NCI-H524 (cell line): ENCODE measurements at places on chromosomes 3 and 15.

GRCh38 chr3:12439161-12439940 lies 44.9 kb upstream of the TSEN2 start:
- no peak for DNase-seq

- no peak for DNase-seq
These were observed 263.6 kb upstream of the GOLGA6L4 start for GRCh38 chr15:83971992-83972391.

- DNase-seq, result peak; percentile 63
These were observed 112.7 kb downstream of the RAB11A start for GRCh38 chr15:65981837-65982626.

GRCh38 chr3:61146010-61146890 lies 105.0 kb downstream of the FHIT start:
- peak; percentile 34 for DNase-seq

- DNase-seq, result peak; percentile 62
These were observed 61.8 kb downstream of the SLC12A8 start for GRCh38 chr3:125150525-125151441.

GRCh38 chr15:69342460-69343076 lies 43.9 kb downstream of the PAQR5 start:
- no peak for DNase-seq

GRCh38 chr15:100373120-100373896 lies 31.5 kb upstream of the ADAMTS17 start:
- no peak for DNase-seq

DNA sequence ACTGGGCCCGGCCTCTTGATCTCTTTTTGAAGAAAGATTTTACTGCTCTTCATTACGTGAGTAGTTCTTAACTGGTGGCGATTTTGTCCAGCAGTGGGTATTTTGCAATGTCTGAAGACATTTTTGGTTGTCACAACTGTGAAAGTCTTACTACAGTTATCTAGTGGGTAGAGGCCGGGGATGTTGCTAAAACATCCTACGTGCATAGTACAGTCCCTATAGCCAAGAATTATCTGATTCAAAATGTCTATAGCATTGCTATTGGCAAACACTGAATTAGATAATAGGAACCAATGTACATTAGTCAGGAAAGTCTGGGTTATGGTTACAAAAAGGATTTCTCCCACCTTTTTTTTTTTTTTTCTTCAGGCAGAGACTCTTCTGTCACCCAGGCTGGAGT lies 38.1 kb downstream of the FOXL2 start:
- DNase-seq, result no peak

DNA sequence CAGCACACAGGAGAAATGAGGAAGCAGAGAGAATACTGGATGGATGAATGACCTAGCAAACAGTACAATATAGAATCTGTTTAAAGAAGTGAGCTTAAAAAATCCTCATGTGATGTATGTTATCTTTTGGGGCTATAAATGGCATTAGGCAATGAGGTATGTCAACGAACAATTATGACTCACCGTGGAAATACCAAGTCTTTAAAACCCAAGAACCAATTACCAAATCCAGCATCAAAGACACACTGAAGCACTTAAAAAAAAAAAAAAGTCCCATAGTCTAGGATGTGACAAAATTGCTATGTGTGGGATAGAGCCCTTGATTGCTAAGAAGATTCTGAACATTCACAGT lies 36.3 kb upstream of the HERC1 start:
- no peak for DNase-seq
